NB4 (cell line): ENCODE measurements at places on chromosomes 5 and 9.

- DNase-seq = no peak
Measured at GRCh38 chr9:16328349-16328748, 542.1 kb downstream of the BNC2 start.

GRCh38 chr9:126125177-126125576 is 201.5 kb upstream of the MVB12B start:
- DNase-seq = no peak

DNA sequence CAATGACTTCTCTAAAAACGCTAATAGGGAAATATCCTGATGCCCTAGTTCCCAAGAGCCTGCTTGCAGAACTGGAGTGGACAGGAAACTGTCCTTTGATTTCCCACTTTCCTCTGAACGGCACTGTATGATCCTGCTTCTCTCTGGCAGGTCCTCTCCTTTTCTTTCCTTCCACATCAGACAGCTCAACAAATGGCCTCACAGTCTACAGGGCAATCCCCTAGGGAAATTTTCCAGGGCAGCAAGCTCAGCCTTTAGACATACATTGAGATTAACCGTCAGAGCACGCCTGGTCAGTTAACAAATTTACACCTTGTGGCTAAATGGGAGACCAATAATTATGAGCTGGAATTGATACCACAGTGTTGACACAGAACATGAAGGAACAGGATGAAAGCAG is 164.9 kb downstream of the SLC24A2 start:
- no peak for DNase-seq

GRCh38 chr9:84061613-84062193 is 81.1 kb downstream of the RMI1 start:
- DNase-seq = no peak

- DNase-seq = no peak
Measured at GRCh38 chr5:96717874-96718273, 55.7 kb downstream of the CAST start.

DNA sequence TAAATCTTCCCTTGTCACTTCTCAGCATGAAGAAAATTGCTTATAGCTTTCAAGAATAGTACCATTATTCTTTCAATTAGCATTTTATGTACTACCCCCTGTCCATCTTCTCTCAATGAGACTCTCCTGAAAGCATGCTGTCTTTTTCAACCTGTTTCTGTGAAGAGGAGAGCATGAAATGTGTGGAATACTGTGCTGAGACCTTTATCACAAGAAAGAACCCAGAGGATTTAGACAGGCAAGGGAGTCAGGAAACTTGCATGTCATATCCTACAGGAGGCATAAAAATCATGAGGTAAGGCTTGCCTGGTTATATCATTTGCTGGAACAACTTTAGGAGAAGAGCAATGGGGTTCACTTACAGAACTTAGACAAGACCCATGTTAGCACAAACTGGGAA is 56.7 kb upstream of the LPAR1 start:
- no peak for DNase-seq

- DNase-seq = no peak
Measured at GRCh38 chr5:62708481-62709325, 130.1 kb downstream of the LRRC70 start.

DNA sequence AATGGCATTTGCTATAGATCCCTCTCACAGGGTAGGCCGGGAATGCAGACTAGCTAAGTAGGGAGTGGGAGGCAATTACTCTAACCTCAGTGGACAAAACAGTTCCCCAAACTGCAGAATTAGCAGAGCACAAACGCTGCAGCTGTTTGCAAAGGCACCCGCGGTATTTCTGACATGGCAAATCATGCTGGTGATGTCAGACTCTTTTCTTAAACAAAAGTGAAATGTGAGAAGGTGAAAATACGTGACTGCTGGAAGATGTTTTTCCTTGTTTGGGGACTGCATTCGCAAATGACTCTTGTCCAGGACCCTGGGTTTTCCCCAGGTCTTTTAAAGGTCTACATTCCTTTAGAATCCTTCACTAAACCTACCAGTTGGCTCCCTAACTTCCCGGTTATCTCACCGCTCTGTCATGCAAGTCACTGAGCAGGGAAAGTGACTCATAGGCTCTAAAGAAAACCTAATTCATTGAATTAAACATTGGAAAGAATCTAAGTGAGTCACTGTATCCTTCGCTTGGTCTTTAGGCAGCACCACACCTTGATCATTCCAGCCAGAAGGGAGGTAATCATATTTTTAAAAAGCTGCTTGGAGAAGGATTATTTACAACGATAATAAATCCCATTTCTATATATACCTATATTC is 91.5 kb upstream of the DNAH5 start:
- DNase-seq = peak; percentile 72

GRCh38 chr5:138382347-138382746 is 29.9 kb downstream of the KDM3B start:
- no peak for DNase-seq

DNA sequence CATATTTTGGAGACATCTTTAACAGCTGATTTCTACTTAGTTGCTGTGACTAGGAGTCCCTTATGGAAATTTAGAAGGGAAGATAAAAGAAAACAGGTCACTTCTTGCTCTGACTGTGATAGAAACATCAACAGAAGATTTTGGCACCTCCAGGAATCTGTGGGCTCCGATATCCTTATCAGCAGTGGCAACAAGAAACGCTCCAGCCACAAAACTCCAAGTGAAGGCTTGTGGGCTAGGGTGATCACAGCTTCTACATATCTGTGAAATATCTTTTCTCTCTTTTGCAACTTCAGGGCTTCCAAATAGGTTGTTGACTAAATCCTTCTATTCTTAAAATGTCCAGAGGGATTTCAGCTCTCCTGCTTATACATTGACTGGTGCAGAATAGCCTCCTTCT is 1625.5 kb upstream of the CDH6 start:
- no peak for DNase-seq

DNA sequence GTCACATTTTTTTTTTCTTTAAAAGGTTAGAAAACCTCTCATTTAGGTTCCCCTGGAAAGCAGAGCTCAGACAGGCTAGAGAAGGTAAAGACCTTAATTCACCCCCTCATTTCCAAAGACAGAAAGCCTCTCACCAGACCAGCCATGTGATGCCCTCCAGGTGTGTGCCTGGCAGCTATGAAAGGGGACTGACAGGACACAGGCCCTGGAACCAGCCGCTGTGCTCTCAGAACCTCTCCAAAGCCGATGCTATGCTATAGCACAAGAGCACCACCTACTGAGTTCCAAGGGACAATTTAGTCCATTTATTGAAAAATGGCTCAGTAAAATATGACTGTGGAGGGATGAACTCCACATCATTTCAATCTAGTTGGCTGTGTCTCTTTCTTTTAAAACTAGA is 48.8 kb downstream of the FANCC start:
- DNase-seq = peak; percentile 27

GRCh38 chr5:102286476-102286875 is 9.6 kb downstream of the SLCO4C1 start:
- peak; percentile 20 for DNase-seq

- no peak for DNase-seq
Measured at GRCh38 chr9:95750725-95751519, 124.6 kb upstream of the ERCC6L2 start.

DNA sequence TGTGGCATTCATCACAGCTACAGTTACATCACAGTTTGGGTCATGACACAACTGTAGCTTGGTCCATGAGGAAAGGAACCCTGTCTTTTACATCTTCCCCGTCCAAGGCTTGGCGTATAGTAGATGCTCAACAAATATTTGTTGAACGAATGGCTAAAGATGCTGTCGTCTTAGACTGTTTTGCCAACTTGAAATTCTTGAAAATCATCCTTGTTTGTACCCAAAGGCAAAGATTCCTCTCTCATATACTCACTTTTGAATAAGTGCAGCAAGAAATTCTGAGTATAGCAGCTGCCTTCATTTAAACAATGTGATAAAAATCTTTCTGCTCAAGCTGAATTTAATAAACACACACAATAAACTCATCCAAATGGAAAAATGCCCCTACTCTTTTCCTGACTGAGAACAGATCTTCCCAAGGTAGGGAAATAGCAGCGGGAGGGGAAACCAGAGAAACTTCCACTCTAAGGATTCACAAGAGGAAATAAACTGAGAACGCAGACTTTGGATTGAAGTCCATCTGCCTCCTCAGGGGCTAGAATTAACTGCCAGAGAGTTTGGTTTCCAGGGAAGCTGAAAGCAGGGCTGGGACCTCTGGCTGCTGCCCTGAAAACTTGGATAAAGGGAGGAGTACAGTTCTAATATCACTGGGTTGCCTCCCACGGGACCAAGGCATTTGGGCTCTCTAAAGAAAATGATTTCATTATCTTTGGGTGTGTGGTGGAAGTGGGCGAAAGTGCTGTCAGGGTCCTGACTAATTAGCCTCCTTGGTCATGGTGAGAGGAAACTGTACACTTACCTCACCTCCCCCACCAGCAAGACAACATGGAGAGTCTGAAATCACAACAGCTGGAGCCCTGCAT is 99.1 kb downstream of the DPYSL3 start:
- DNase-seq = no peak

DNA sequence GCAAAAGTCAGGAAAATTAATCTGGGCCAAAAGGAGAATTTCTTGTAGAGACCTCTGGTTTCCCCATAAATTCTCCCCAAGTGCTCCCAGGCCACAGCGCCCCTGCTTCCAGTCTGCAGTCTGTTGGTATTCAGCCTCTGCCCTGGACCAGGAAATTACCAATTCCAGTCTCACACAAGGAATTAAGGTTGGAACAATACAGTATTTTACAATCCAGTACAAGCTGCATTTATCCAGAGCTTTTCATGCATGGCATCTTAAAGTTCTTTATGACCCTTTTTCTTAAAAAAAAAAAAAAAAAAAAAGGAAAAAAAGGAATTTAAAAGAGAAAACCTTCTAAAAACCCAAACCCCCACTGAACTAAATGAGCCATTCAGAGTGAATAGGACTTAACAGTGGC is 139.6 kb upstream of the RANBP3L start:
- DNase-seq = no peak

- no peak for DNase-seq
Measured at GRCh38 chr9:134662143-134662876, 20.7 kb downstream of the COL5A1 start.

DNA sequence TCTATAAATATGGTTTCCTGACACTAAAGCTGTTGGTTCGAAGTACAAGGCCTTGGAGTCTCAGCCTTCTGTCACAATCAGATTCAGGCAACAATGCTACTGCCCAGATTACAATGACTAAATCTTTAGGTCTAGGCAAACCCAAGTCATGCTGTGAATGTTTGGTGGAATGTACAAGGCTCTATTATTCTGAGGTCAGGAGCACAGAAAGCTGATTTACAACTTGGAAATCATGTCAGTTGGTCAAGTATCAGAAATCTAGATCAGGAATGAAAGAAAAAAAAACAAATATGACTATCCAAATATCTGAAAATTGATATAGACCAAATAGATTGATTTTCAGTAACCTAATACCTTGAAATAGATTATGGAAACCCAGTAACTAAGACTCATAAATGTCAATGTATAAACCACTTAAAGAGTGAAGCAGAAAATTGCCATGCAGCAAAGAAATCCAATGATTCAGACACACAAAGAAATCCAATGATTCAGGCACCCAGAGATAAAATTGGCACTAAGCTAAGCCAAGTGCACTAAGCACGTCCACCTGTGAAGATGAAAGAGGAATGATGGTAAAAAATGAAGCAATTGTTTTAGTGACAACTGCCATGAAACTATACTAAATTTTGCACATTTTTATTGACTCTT is 588.0 kb upstream of the TUSC1 start:
- DNase-seq = no peak

DNA sequence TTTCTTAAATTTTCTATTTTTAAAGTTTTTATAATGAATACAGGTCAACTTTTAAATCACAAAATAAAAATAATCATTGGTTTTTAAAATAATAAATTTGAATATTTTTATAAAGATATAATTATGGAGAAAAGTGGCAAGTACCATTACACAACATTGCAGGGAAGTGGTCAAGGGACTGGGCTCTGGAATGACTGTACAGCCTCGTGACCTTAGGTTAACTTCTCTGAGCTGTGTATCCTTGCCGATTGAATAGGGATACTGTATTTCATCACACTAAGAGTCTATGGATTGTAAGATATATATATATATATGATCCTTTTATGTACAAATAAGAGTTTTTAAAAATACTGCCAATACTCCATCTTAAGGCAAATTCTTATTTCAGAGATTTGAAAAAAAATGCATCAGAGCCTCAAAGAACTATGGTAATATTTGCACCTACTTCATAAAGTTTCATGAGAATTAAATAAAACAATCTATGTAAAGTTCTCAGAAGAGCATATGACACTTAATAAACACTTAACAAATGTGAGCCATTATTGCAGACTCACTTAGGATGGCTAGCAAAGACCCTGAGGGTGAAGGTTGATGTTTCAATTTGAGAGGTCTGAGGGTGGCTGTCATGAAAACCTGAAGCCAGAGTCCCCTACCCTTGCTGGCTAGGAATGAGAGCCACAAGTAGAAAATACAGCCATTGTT is 136.5 kb downstream of the CCDC192 start:
- DNase-seq = peak; percentile 40

DNA sequence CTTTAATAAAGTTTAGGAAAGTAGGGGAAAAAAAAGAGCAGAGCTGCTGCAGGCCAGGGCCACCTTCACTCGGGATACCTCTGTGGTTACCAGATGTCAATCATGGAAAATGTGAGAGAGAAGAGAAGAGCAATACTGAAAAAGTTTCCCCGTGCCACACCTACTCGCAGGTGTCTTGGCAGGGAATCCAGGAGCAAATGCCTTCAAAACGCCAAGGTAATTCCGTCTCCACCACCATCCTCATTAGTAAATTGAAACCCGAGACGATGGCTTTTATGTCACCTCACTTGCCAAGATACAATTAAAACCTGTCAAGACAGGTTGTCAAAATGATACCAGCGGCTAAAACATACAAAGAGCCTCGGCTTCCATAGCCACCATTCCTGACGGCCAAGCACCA is 49.7 kb downstream of the FAM81B start:
- no peak for DNase-seq
